Fibroblast of lung (primary cell): ENCODE measurements at places on chromosomes 7 and 10. TPM values are rescaled to one million over a fixed set of nuclear protein-coding genes. Genes with fewer than 3 reads are reported as not detected.

MSMB gene
- not detected in 2 replicates for total RNA-seq

PAPOLB gene
- under 0.01 TPM in 2 replicates for total RNA-seq

AASS gene
- total RNA-seq, result 31.6 and 49.2 TPM in 2 replicates

ZMIZ1 gene
- total RNA-seq, result 20.0 and 30.6 TPM in 2 replicates

CCSER2 gene
- 23.6 and 28.2 TPM in 2 replicates for total RNA-seq

CACNB2 gene
- 0.66 and 1.5 TPM in 2 replicates for total RNA-seq

AKR1D1 gene
- not detected in 2 replicates for total RNA-seq

FOXP2 gene
- 4.9 and 8.4 TPM in 2 replicates for total RNA-seq

GET4 gene
- 21.6 and 23.1 TPM in 2 replicates for total RNA-seq

MINDY4 gene
- 4.1 and 6.1 TPM in 2 replicates for total RNA-seq

MRLN gene
- total RNA-seq, result not detected in 2 replicates

PIP gene
- total RNA-seq, result not detected in 2 replicates

PDE6C gene
- total RNA-seq, result not detected in 2 replicates

PRKG1 gene
- total RNA-seq, result 60.1 and 71.8 TPM in 2 replicates

TRIM74 gene
- total RNA-seq, result not detected in 2 replicates

ITPRID1 gene
- not detected in 2 replicates for total RNA-seq

KIF11 gene
- 3.6 and 8.9 TPM in 2 replicates for total RNA-seq

EIF5AL1 gene
- 0.26 and 0.33 TPM in 2 replicates for total RNA-seq

NPFFR1 gene
- total RNA-seq, result under 0.01 TPM in 1 of 2 replicates, not detected in the other

SFTPA1 gene
- total RNA-seq, result not detected in 2 replicates

SYT15 gene
- total RNA-seq, result under 0.01 TPM in 2 replicates

DDC gene
- not detected in 2 replicates for total RNA-seq

FGFR2 gene
- under 0.01 and 0.17 TPM in 2 replicates for total RNA-seq

IFIT1B gene
- total RNA-seq, result under 0.01 TPM in 1 of 2 replicates, not detected in the other

GPR15LG gene
- total RNA-seq, result not detected in 2 replicates

ZNF853 gene
- total RNA-seq, result 0.66 and 4.4 TPM in 2 replicates

PRTFDC1 gene
- 18.5 and 26.9 TPM in 2 replicates for total RNA-seq

ACBD7 gene
- under 0.01 and 4.1 TPM in 2 replicates for total RNA-seq

RTKN2 gene
- total RNA-seq, result 0.51 and 1.2 TPM in 2 replicates

SLC26A4 gene
- total RNA-seq, result 0.26 and 0.50 TPM in 2 replicates

TACC2 gene
- total RNA-seq, result 4.6 and 7.6 TPM in 2 replicates

PRKAR2B gene
- total RNA-seq, result 12.6 and 14.7 TPM in 2 replicates

DNAJC1 gene
- 46.2 and 64.7 TPM in 2 replicates for total RNA-seq

STAG3 gene
- total RNA-seq, result 0.50 and 0.77 TPM in 2 replicates

BMPR1A gene
- total RNA-seq, result 53.7 and 61.8 TPM in 2 replicates

RBM20 gene
- total RNA-seq, result under 0.01 TPM in 2 replicates

LIPM gene
- not detected in 2 replicates for total RNA-seq

TMEM60 gene
- 19.8 and 24.4 TPM in 2 replicates for total RNA-seq

EMX2 gene
- total RNA-seq, result not detected in 2 replicates

FAM25A gene
- not detected in 2 replicates for total RNA-seq

HSPA12A gene
- 9.5 and 15.7 TPM in 2 replicates for total RNA-seq

UCMA gene
- total RNA-seq, result not detected in 2 replicates

NCAPG2 gene
- 5.4 and 10.9 TPM in 2 replicates for total RNA-seq

PLAC9 gene
- 15.7 and 16.7 TPM in 2 replicates for total RNA-seq

CALML5 gene
- total RNA-seq, result not detected in 2 replicates

ANKRD61 gene
- 0.17 and 0.26 TPM in 2 replicates for total RNA-seq

PAX4 gene
- not detected in 2 replicates for total RNA-seq

SLC26A3 gene
- not detected in 2 replicates for total RNA-seq

CLRN3 gene
- not detected in 2 replicates for total RNA-seq

SPDYE1 gene
- under 0.01 TPM in 1 of 2 replicates, not detected in the other for total RNA-seq

LIPF gene
- not detected in 2 replicates for total RNA-seq

MUC3A gene
- not detected in 2 replicates for total RNA-seq

MKRN1 gene
- total RNA-seq, result 74.0 and 81.9 TPM in 2 replicates

OR9A2 gene
- not detected in 2 replicates for total RNA-seq

OR13A1 gene
- total RNA-seq, result not detected in 2 replicates

HOXA10 gene
- under 0.01 and 0.17 TPM in 2 replicates for total RNA-seq
